ENCODE measurements at places on chromosomes 11 and 22.
A peak's percentile ranks its signal among the peaks of the same experiment; 100 is the strongest.

DNA sequence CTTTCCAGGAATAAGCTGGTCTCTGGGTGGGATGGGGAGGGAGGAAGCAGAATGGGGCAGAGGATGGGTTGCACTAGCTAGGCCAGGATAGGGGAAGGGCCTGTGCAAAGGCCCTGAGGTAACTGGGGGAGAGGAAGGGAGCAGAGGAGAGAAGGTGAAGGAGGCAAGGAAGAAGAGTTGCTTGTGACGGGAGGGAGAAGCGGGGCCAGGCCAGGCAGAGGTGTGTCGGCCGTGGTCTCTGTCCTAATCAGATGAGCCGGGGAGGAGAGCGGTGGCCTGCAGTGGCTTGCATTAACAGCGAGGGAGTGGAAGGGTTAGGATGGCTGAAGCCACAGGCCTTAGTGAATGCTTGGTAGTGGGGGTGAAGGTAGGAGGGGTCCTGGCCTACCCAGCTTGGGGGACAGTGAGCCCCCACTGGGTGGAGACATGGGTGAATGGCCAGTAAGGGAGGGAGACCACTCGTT is 6.0 kb upstream of the DERL3 start:
- DNase-seq: no peak

DNA sequence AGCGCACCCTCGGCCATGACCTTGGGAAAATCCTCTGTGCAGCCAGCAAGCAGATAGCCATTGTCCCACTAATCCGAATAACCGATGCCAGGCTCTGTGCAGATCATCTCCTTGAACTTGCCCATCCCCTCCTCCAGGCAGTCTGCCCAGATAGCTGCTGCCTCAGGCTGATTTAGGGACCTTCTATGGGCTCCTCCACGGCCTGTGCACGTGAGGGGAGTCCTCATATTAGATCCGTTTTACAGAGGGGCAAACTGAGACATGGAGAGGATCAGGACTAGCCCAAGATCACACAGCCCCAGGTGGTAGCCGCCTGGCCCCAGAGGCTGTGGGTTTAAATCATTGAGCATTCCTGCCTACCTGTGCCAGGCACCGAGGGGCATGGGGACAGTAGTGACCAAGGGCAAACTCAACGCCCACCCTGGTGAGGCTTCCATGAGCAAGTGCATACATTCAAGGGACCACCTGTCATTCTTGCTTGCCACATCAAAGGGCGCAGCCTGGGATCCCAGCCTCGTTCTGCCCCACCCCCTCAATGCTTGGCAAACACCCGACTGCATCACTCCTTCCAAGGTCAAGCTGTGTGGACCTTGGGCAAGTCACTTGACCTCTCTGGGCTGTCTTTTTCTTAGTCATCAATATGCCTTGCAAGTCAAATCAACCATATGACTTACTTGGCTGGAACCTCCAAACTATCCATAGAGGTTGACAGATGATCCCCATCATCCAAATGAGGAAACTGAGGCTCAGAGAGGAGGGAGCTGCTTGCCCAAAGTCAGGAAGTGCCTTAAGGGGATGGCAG is 131.6 kb downstream of the MN1 start:
- no peak for DNase-seq

DNA sequence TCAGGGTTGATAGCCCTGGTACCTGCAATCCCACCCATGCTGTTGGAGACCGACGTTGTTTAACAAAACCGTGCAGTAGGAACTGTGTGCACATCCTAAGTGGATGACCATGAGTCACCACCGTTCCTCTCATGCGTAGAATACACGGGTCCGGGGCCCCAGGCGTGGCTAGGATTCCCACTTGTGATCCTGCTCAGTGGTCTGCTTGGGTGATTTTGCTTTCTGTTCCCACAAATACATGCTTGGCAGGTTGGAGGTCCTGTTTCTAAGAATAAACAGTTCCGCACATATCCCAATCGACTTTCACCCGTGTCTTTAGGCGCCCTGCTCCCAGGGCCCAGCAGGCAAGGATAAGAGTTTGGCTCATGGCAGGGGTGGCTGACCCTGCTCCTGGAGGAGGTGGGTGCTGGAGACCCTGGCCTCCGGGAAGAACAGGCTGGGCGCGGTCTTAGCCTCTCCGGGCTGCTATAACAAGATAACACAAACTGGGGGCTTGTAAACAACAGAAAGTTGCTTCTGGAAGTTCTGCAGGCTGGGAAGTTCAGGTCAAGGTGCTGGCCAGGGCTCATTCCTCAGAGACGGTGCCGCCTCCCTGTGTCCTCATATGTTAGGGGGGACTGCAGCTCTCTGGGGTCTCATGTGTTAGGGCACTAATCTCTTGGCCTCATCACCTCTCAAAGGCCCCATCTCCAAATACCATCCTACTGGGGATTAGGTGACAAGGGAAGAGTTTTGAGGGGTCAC is 1028.3 kb downstream of the BRD1 start:
- no peak for DNase-seq

DNA sequence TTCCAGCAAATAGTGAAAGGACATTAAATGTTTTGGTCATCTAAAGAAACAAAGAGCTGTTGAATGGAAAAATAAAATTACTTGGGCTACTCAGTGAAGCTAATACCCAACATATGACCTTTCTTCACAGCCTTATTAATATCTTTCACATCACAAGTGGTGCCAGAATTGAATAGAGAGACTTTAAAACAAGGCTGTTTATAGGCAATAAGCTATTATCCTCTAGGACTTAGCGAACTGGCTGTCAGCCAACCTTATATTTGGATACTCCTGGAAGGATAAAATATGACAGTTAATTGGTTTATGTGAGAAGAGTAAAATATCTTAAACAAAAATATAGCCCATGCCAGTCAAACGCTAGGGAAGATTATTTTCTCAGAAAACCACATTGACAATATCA is 225.5 kb upstream of the BLID start:
- no peak for DNase-seq

GRCh38 chr11:74687237-74688023 is 43.8 kb downstream of the CHRDL2 start:
- no peak for DNase-seq

DNA sequence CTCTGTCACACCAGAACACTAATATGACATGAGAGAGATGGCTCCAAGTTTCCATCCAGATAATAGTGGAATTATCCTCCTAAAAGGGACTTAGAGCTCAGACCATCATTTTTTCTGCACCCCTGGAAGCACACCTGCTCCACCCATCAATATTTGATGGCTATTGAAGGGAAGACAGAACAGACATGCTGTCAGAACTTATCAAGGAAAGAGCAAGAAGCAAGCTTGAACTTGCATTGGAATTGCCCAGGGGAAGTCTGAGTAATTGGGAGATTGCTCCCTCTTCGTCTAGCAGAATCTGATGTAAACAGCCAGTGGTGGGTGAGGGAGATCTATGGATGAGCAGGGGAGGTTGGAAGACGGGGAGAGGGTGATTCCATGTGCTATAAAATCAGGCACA is 874.4 kb upstream of the TENM4 start:
- no peak for DNase-seq

- DNase-seq: no peak
Observed at GRCh38 chr11:73293356-73293936, 14.6 kb upstream of the ARHGEF17 start.

DNA sequence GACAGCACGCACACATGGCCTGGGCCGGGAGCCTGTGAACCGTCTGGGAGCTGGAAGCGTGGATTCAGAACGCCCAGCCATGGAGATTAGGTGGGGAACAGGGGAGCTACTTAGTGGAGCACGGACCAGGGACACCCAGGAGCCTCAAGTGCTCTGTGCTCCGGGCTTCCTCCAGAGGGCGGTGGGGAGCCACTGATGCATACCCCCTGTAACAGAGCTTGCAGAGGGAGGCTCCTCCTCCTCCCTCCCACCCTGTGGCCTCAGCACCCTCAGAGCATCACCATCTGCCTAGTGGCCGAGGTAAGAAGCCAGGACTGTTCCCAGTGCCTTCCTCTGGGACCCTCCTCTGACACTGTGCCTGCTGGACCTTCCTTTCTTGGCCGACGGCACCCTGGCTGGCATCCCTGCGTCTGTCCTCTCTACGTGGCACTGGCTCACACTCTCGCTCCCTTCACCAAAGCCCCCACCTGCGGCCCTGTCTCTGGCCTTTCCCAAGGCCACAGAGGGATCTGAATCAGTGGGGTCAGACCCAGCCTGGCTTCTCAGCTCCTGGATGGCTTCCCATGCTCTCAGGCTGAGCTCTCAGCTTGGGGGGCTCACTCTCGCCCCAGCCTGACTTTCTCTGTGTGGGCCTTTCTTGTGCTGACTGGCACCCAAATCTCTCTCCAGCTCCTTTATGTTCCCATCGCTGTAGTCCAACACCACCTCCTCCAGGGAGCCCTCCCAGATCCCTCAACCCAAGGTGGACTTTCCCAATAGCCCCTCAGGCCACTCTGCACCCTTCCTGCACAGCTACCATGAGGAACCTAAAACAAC is 780.9 kb downstream of the BRD1 start:
- peak; percentile 70 for DNase-seq

DNA sequence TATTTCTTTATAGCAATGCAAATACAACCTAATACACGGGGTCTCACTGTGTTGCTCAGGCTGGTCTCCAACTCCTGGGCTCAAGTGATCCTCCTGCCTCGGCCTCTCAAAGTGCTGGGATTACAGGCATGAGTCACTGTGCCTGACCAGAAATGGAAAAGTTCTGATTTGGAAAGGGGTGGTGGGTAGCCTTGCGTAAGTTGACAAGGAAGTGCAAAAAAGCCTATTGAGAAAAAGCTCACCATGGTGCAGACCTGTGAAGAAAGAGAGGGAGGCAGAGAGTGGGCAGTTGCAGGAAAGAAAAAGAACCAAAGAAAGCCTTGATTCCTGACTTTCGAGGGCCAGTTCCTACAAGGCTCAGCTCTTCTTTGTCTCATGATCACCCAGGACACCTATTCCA is 27.1 kb downstream of the AGBL2 start:
- no peak for DNase-seq

DNA sequence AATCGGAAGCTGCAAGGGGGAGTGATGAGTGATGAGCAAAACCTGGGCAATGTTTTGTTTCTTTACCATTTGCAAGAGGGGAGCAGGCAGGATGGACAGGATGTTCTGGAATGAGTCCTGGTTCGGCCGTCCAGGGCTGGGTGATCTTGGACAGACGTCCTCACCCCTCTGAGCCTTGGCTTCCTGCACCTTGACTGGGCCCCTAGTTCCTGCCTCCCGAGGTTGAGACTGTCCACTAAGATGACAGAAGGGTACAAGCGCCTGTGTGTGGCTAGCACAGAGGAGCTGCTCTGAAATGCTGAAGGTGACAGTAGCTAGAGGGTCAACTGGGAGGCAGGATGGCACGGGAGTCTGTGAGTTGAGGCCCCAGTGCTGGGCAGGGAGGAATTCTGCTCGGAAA is 306.2 kb downstream of the MN1 start:
- no peak for DNase-seq

DNA sequence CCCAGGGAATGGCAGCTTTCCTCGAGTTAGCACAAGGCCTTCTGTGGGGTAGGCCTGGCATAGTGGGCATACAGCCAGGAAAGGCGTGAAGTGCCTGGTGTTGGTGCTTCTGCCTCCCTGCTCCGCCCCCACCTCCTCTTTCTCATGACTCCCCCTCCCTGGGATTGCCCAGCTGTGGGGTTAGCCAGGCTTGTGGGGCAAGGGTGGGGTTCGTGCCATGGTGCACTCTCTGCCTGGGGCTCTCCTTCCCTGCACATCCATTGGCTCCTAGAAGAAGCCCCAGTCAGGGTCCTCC is 236.8 kb upstream of the NCAM1 start:
- no peak for DNase-seq

DNA sequence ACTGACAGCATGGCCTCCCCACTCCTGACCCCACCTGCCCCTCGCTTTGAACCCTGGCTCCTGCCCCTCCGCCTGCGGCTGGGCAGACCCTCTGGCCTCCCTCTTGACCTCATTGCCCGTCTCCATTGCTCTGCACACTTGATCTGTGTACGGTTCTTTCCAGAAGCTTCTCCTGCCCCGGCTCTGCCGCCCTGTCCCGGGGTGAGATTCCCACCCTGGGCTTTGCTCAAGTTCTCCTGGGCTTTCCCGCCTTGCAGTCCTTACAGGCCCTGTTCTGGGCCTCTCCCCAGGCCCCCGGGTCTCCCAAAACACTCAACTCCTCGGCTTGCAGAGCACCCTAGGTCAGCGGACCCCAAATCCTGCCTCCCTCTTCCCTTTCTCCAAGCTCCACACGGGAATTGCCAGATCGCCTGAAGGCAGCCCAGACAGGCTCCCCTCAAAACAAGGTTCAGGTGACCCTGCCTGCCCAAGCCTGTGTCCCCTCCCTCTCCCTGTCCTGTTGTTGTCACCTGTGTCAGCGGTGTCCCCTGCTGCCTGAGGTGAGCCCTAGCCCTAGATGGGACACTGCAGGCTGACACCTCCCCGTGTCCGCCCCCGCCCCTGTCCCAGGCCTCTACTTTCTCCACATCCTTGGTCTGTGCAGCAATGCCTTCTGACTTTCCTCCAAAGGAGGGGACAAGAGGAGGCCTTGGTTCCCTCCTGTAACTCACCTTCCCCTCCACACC is 1.5 kb downstream of the GAL start:
- DNase-seq: no peak

GRCh38 chr11:79332017-79332416 is 108.8 kb downstream of the TENM4 start:
- no peak for DNase-seq

- no peak for DNase-seq
Observed at GRCh38 chr22:22178992-22179391, 65.6 kb upstream of the VPREB1 start.

- peak; percentile 87 for DNase-seq
Observed at GRCh38 chr11:13776134-13776815, 107.8 kb downstream of the FAR1 start.

GRCh38 chr22:46823654-46824053 is 61.2 kb downstream of the TBC1D22A start:
- DNase-seq: no peak

- DNase-seq: no peak
Observed at GRCh38 chr11:106943089-106943488, 75.2 kb downstream of the GUCY1A2 start.
